ENCODE measurements at places on chromosomes 7 and 10.

DNA sequence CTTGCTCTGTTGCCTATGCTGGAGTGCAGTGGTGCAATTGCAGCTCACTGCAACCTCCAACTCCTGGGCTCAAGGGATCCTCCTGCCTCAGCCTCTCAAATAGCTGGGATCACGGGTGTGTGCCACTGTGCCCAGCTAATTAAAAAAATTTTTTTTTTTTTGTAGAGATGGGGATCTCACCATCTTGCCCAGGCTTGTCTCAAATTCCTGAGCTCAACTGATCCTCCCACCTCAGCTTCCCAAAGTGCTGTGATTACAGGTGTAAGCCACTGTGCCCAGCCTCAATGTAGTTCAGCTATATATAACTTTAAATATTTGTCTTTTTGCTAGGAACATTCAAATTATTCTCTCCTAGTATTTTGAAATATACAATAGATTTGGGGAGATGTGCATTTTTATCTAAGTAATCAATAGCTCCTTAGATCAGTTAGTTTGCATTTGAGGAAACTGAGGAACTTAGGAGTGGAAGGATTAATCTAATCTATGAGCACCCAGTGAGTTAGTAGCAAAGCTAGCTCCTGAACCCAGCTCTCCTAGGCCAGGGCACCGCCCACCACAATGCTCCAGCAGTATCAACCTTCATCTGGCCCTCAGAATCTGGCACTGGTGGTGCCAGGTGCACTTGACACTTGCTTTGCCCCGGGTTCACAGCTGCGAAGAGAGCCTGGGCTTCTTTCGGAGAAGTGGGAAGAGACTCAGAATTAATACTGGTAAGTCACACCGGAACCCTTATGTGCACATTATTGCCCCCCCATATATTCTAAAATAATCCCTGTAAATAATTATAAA lies 5.9 kb upstream of the LRMDA start:
- DNase-seq: no peak

DNA sequence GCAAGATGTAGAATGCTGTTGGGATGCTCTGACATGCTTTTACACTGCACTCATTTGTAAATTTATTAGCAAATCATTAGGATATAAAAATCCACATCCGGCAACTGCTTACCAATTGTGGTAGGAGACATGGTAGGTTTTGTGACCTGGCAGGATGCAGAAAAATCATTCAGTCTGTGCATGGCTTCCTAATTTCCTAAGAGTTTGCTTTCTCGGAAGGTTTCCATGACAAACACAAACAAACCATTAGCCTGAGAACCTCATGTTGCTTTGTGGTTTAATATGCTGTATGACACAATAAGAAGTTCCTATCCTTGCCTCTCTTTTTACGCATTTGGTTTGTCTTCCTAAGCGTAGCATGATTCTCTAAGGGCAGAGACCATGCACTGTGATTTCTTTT lies 14.7 kb upstream of the LMBR1 start:
- DNase-seq: no peak

GRCh38 chr10:84336406-84337090 lies 8.2 kb downstream of the CCSER2 start:
- no peak for DNase-seq

GRCh38 chr10:33509231-33509831 lies 174.9 kb upstream of the NRP1 start:
- DNase-seq: no peak

DNA sequence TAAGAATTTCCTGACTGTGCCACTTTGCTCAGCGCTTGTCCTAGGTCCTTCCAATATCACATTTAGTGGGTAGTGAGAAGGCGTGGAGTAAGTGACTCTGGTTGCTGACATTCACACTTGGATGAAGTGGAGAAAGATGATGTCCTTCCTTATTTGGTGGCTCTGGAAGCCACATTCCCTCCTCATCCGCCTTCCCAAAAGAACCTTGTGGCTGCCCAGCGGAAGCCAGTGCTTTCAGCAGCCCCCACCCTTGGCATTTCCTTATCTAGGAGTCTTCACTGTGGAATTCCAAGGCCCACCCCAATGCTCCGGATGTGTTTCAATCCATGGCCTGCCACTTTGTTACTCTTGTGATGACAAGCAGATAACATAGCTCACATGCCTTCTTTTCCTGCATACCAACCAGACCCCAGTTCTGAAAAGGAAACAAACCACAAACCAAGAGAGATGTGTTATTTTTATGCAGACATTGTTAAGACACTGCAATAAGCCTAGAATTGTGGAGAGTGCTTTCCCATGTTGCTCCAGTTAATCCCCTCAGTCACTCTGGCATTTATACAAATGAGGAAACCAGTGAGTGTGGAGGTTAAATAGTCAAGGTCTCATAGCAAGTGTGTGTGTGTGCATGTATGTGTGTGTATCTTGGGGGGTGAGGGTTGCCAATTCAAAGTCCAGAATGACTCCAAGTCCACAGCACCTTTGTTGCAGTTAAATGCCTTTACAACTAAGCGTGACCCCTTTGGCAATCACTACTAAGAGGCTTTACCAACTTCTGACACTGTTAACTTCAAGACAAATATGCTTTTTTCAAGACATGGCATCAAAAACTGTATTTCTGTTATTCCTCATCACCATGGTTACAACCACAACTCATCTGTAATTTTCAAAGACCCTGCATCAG lies 10.3 kb upstream of the ANKRD1 start:
- no peak for DNase-seq

- no peak for DNase-seq
Observed at GRCh38 chr10:117926491-117926890, 120.2 kb downstream of the RAB11FIP2 start.

DNA sequence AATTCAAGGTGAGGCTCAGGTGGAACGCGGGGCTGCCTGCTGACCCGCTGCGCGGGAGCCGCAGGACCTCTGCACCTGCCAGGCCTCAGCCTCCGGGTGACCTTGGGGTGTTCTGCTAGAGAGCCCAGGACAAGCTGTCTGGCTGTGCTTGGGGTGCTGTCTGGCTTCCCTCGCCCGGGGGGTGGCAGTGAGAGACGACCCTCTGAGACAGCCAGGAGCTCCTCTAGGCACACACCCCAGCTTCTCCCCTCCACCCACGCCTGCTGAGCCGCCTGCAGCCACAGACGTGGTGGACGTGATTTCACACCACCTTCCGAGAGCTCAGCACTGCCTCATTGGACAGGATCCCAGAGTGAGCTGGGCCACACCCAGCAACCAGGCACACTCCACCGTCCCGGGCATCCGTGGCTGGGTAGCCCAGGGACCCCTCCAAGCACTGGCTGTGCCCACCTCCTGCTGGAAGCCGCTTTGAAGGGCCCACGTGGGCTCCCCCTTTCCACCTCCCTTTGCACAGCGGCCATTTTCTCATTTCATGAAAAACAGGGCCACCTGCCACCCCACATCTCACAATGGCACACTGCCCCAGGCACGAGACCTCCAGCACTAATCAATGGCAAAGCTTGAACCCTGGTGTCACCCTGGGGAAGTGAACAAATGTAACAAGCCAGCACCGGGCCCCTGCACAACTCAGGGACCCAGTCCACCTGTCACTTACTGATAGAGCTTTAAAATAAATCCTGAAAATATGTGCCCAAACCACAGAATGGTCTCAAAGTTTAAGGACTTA lies 35.0 kb downstream of the ZFAND2A start:
- DNase-seq: no peak

GRCh38 chr7:1428941-1429501 lies 30.2 kb downstream of the MICALL2 start:
- no peak for DNase-seq

DNA sequence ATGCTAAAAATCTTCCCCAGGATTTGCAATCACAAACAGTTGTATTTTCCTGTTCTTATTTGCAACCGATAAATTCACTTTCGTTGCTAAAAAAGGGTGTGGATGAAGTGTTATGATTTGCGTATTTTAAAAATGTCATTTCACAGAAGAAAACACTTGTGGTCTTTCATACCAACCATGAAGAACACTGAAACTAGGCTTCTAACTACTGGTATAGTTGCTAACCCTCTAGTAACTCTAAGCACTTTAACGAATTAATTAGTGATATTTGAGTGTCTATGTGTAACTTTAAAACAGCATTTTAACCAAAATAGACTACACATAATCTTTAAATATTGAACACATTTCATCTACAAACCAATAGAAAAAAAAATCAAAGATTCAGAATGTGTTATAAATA lies 188.1 kb upstream of the PTN start:
- DNase-seq: no peak

GRCh38 chr7:156145996-156146395 lies 333.7 kb upstream of the SHH start:
- DNase-seq: no peak

DNA sequence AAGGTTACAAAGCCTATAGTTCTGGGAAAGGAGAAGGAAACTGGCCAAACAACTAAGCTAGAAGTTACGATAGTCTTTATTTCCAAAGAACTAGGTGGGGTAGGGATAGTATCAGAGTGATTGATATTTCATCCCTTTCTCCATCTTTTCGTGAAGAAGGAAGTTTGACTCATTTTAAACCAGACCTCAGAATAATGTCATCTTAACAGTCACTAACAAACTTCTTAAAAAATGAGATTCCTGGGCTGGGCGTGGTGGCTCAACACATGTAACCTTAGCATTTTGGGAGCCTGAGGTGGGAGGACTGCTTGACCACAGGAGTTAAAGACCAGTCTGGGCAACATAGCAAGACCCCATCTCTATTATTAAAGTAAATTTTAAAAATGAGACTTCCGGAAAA lies 69.4 kb downstream of the ARL4A start:
- no peak for DNase-seq

- no peak for DNase-seq
Observed at GRCh38 chr10:109393425-109393824, 529.9 kb downstream of the XPNPEP1 start.

DNA sequence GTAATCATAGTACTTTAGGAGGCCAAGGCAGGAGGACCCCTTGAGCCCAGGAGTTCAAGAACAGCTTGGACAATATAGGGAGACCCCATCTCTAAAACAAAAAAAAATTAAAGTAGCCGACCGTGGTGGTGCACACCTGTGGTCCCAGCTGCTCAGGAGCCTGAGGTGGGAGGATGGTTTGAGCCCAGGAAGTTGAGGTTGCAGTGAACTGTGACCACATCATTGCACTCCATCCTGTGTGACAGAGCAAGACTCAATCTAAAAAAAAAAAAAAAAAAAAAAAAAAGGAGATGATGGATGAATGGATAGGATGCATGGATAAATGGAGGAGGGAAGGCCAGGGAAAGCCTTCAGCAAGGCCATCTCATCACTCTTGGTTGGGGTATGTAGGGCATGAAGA lies 33.4 kb upstream of the BMPR1A start:
- DNase-seq: no peak

DNA sequence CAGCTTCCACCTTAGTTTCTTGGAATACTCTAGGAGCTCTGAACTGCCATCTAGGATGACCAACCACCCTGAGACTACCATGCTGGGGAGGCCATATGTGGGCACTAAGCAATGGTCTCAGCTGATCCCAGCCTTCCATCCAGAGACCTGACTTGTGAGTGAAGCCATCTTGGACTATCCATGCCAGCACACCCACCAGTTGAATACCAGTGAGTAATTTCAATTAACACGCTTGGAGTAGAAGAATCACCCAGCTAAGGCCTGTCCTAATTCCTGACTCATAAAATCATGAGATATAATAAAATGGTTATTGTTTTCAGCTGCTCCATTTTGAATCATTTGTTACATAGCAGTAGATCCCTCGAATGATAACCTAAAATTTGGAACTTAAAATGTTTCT lies 5.2 kb upstream of the KIF5B start:
- DNase-seq: no peak

GRCh38 chr7:129480674-129481363 lies 21.5 kb upstream of the SMKR1 start:
- DNase-seq: no peak

GRCh38 chr10:128062331-128062880 lies 63.8 kb downstream of the MKI67 start:
- no peak for DNase-seq

DNA sequence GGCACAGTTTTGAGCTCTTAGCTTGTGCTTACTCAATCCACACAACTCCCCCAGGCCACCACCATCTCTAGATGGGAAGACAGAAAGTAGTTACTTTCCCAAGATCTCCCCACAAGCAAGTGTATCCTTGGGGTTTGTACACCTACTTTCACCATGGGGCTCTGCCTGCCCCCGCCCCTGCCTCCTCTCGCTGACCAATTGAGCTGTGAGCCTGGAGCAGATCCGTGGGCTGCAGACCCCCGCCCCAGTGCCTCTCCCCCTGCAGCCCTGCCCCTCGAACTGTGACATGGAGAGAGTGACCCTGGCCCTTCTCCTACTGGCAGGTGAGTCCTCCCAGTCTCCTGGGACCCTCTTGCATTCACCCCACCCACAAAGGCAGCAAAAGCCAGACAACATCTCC lies 2.0 kb downstream of the FXYD4 start:
- no peak for DNase-seq

- DNase-seq: no peak
Observed at GRCh38 chr10:58517081-58517480, 4.4 kb downstream of the BICC1 start.

DNA sequence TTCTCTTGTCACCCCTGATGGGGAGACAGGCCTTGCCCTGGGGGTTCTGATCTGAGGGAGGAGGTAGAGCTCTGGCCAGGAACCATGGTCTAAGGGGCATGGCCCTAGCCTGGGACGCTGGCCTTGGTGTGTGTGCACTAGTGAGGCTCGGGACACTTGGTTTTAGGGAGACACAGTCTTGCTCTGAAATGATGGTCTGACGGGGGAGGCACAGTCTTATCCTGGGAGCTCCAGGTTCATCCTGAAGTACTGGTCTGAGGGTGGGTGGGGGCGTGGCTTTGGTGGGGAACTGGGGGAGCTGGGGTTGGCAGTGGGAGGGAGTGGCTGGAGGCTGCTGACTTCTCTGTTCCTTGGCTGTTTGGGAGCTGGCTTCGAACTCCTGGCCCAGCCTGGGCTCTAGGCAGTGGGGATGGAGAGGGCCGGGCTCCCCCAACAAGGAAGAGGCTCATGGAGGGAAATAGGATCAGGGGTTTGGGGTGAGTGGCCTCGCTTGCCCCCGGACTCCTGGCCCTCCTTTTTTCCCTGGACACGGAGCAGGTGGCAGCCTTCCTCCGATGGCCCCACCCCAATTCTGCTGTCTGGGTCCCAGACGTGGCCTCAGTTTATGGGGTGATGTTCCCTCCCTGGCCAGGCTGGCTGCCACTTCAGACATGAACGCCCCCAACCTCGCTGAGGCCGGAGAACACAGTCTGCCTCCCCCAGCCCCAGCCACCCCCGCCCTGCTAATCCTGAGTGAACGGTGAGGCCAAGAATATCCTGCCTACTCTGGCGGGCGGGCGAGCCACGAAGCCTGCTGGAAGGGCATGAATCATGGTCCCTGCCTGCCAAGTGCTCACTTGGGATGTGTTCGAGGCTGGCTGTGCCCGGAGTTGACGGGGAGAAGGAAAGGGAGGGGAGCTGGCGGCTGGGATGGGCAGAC lies 43.5 kb downstream of the TMEM270 start:
- DNase-seq: no peak

- no peak for DNase-seq
Observed at GRCh38 chr10:9268176-9268575, 1213.7 kb downstream of the GATA3 start.
